Smooth muscle cell of the brain vasculature (primary cell): ENCODE measurements at places on chromosomes 13 and 19.

DNA sequence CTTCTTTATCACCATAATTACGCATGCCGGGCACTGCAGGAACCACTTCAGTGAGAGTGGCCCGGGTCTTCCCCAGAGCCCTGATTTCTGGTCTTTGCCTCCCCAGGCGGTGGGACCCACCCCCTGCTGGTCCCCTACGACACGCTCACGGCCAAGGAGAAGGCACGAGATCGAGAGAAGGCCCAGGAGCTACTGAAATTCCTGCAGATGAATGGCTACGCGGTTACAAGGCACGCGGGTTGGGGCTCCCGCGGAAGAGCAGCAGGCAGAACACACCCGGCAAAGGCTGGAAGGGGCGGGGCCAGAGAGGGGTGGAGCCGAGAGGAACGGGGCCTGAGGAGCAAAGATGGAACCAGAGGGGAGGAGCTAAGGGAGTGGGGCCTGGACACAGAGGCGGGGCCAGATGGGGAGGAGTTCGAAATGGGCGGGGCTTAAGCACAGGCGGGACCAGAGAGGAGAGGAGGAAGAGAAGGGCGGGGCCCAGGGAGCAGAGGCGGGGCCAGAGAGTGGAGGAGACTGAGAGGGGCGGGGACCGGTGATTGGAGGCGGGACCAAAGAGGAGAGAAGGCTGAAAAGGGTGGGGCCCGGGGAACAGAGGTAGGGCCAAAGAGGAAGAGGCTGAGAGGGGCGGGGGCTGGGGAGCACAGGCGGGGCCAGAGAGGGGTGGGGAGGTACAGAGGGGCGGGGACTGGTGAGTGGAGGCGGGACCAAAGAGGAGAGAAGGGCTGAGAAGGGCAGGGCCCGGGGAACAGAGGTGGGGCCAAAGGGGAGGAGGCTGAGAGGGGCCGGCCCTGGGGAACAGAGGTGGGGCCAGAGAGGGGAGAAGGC is 73.4 kb downstream of the RYR1 start:
- no peak for DNase-seq

DNA sequence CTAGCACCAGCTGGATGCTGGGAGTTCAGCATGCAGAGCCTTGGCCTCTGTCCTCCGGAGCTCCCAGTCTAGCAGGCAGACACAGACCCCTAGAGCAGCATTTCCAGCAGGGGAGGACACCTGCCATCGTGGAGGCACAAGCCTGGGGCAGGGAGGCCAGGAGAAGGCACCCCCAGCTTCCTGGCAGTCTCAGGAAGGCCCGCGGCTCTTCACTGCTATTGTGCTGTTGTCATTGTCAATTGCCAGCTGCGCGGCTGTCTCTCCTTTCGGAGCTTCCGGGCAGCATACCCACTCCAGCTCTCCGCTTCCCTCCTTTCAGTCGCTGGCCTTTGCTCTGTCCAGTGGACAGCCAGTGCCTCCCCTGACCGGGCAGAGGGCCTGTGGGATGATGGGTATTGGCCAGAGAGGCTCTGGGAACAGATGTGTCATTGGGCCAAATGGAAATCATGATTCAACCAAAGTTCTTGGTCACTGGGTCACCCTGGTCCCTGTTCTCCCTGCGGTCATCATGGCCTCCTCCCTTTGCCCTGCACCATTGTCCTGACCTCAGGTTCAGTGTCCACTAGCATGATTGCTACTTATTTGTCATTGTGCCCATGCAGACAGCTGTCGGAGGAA is 93.0 kb downstream of the SLC7A1 start:
- no peak for DNase-seq

DNA sequence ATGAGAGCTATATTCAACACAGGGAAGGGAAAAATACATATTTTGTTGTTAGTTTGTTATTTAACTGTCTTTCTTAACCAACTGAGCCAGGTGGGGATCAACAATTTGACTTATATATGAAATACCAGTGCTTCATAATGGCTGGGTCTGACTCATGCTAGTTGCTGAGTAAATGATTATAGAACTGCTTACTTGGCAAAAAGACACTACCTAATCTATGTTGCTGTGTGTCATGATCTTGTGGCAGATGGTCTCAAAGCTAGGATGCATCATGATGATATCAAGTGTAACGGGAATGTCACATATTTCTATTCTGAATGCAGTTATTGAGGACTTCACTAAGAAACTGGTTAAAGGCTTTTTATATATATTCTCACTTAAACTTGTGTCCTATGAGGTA is 727.4 kb upstream of the SLITRK1 start:
- no peak for DNase-seq

- DNase-seq: no peak
Measured at GRCh38 chr13:97535614-97536013, 101.6 kb downstream of the RAP2A start.

GRCh38 chr13:63336549-63336948 is 1920.9 kb upstream of the PCDH20 start:
- no peak for DNase-seq

DNA sequence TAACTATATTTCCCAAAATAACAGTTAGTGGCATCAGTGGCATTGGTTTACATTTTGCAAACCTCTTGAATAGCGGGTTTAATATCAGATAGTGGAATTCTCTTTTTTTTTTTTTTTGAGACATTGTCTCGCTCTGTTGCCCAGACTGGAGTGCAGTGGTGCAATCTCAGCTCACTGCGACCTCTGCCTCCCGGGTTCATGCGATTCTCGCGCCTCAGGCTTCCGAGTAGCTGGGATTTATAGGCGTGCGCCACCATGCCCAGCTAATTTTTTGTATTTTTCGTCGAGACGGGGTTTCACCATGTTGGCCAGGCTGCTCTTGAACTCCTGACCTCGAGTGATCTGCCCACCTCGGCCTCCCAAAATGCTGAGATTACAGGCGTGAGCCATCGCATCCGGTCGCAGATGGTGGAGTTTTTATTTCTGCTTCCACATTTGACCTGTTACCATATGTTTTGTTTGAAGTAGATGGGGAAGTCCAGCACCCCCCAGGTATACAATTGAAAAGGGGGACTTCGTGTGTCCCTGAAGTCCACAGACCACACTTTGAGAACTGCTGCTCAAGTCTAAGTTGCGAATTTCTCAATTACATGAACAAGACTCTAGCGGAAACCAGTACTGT is 40.5 kb upstream of the XPO4 start:
- no peak for DNase-seq

GRCh38 chr13:26980099-26981031 is 191.2 kb downstream of the USP12 start:
- DNase-seq: no peak

DNA sequence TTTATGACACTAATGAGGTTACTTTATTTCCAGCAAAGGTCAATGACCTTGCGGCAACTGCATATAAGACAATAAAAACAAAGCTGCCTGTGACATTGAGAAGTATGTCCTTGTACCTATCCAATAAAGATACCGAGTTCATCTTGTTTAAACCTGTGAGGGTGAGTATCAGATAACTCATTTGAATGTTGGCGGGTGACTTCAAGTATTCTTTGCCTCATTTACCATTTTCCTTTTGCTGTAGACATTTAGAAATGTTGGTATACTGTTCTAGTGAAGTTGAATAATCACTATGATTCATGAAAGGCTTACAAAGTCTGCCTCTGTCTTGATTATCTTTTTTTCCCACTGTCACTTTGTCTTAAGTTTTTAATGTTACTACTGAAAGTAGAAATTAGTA is 65.0 kb downstream of the COG3 start:
- no peak for DNase-seq

DNA sequence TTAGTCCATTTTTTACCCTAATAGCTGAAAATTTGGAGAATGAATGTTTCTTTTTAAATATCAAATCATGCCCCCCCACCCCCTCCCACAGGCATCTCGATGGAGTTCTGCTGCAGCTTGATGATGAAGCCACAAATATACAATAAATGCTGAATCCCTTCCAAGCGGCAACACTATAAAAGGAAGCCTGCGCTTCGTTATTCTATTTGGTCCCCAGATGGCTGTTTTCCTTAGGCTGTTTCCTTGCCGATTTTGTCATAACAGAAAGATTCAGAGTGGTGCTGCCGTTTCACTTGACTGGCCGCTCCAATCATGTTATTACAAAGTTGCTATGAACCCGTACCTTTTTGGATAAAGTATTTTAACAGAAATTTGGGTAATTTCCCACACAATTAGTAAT is 79.5 kb downstream of the MYO16 start:
- no peak for DNase-seq
